ENCODE measurements at places on chromosomes 1 and 21.

- no peak for DNase-seq
Measured at GRCh38 chr1:234533034-234533891, 54.3 kb upstream of the TARBP1 start.

DNA sequence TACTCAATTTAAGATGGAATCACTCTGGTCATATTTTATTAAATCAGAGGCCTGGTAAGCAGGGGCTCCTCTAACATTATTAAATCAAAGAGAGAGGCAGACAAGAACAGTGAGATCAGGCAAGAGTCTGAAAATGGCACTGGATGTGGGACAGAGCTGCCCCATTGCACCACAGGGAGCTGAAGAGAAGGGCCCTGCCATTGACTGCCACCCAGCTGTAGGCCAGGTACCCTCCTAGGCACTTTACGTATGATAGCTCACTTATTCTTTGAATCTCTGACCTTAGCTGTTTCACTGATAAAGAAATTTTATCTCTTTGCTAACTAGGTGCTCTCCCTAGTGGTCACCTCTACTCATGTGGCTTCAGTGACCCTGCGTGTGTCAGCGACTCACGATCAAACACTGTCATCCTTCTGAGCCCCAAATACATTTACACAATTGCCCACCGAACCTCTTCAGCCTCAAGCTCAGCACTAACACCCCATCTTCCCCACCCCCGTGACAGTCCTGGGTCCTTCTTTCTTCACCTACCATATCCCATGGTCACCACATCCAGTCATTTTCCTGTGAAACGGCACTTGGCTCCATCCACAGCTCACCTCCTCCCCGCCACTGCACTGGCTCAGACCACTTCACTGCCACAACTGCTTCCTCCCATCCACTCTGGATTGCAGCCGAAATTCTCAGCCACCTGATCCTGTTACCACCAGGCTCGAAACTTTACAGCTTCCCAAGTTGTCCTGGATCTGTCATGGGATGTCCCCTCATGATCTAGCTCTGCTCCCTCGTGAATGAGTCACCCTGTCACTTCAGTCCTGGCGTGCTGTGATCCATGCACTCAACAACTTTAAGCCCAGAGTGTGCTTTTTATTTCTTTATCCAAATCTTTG is 97.3 kb upstream of the SYT6 start:
- DNase-seq, result no peak

DNA sequence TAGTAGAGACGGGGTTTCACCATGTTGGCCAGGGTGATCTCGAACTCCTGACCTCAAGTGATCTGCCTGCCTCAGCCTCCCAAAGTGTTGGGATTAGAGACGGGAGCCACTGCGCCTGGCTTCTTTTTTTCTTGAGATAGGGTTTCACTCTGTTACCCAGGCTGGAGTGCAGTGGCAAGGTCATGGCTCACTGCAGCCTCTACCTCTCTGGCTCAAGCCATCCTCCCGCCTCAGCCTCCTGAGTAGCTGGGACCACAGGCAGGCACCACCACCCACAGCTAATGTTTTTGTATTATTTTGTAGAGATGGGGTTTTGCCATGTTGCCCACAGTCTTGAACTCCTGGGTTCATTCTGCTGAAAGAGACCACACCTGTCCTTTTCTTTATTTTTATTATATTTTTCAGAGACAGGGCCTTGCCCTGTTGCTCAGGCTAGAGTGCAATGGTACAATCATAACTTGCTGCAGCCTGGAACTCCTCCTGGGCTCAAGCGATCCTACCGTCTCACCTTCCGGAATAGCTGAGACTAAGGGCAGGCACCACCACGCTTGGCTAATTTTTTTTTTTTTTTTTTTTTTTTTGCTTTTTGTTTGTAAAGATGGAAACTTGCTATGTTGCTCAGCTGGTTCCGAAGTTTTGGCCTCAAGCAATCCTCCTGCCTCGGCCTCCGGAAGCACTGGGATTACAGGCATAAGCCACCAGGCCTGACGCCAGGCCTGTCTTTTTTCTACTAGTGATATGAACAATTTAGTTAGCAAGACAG is 3.1 kb downstream of the LMNA start:
- no peak for DNase-seq

DNA sequence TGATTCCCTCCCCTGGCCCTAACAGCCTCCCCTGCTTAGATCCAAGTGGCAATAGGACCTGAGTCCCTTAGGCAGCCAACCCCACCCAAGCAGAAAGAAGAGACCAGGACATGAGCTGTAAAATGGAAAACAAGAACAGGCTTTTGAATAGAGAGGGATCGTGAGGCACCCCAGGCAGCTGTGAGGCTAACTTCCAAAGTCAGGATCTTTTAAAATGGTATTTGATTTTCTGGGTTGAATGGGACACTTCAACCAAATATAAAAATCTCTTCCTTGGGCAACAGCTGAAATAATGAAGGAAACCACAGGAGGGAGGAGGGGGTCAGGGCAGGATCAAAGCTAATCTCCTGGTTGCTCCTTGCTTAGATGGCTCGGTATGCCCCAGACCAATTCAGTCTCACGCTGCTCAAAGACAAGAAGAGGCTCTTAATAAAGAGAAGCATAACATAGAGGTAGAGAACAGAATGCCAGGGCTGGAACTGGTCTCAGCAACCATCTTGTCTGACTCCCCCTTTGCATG is 28.6 kb upstream of the AVPR1B start:
- DNase-seq, result no peak

DNA sequence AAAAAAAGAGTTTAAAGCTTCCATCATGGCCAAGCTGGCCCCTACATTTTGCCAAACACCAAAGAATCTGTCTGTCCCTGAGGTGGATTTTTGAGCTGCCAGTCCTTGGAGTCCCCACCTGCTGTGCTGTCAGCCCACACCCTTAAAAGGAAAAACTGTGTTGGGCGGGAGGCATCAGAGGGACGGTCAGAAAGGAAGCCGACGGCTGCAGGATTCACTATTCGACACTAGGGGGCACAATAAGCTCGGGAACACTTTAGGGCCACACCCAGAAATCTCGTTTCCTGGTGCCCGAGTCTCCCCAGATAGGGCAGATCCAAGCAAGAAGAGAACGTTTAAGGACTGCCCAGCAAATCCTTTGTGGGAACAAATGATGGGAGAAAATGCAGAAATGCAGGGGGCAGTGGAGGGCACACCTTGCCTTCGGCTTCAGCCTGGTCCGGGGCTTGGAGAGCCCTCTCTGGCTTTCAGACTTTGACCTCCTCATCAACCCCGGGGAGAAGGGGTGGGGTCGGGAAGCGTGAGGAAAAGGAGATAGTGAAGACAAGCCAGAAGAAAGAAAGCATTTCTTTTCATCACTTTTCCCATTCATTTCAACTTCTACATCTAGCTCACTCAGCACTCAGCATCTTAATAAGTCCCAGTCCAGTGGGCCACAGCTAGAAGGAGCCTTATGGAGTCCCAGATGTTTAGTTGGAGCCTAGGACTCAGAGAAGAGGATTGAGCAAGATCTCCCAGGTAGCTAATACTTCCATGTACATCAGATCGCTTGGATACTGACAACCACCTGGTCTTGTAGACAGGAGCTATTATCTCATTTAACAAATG is 5.0 kb upstream of the CTTNBP2NL start:
- DNase-seq, result peak; percentile 64

GRCh38 chr1:55970526-55971110 is 608.7 kb downstream of the PLPP3 start:
- no peak for DNase-seq

GRCh38 chr1:150182247-150182646 is 32.5 kb downstream of the PLEKHO1 start:
- DNase-seq, result no peak

DNA sequence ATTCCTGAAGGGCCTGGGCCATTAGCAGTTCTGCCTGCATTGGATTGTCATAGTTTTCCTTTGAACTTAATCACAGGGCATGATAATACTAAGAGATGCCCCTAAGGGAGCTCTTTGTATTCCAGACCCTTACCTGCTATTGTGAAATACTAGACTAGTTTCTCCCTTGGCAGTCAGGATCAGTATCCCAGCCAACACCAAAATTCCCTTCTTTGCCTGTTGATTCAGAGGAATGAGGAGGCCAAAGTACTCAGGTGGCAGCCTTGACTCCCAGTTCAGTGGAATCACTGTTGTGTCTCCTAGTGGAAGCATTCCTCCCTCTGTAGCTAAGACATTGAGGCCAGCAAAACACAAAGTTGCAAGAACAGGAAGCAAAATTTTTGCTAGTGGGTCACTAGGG is 20.7 kb downstream of the SLAMF7 start:
- no peak for DNase-seq

GRCh38 chr1:27145934-27146354 is 9.0 kb downstream of the SLC9A1 start:
- DNase-seq, result no peak

- DNase-seq, result no peak
Measured at GRCh38 chr1:58255192-58255591, 291.3 kb downstream of the OMA1 start.

DNA sequence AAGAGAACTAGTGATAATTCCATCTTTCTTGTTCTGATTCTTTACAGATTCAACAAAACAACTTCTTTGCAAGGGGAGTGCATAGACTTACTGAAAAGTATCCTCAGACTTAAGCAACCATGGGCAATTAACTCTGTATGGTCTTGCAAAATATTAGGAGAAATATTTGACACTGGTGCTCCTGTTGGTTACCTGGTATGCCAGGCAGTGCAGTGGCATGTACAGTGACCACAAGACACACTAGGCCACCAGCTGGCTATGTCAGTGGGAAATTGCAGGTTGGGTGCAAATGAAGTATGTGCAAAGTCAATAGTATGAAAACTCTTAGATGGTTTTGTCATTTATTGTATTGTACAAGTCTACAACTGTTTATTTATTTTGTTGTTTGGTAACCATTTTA is 34.5 kb downstream of the EPS15 start:
- DNase-seq, result no peak

- DNase-seq, result no peak
Measured at GRCh38 chr1:36128126-36128904, 3.3 kb upstream of the COL8A2 start.

DNA sequence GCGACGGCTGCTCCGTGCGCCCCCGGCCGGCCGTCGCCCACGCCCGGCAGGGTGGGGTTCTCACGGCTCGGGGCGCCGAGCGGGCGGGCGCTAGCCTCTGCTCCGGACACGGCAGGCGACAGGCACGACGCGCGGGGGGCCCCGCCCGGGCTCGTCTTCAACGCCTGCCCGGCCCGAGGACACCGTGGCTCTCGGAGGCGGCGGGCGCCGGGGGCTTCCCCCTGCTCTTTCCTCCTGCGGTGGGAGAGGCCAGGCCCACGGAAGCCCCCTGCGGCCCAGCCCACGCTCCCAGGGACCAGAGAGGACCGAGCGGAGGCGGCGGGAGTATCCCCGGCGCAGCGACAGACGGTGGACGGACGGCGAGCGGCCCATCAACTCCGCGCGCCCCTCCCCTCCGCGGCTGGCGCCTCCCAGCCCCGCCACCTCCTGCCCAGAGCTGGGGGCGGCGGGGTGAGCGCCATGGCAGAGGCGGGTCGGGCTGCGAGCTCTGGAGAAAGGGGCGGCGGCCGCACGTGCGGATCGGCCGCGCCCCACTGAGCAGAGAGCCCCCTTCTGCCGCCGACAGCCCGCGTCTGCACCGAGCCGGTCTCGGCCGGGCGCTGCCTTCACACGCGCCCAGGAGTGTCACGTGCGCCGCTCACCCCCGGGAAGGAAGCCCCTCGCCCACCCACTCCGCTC is at the start of the genes SHE and TDRD10:
SHE (minus strand) TSS at position 347 of the 678 bp plus-strand sequence. CDS start 386 bp downstream, outside the sequence.
TDRD10 (plus strand) TSS at position 154 of the 678 bp plus-strand sequence. CDS start 4,685 bp downstream, outside the sequence.
- no peak for DNase-seq

DNA sequence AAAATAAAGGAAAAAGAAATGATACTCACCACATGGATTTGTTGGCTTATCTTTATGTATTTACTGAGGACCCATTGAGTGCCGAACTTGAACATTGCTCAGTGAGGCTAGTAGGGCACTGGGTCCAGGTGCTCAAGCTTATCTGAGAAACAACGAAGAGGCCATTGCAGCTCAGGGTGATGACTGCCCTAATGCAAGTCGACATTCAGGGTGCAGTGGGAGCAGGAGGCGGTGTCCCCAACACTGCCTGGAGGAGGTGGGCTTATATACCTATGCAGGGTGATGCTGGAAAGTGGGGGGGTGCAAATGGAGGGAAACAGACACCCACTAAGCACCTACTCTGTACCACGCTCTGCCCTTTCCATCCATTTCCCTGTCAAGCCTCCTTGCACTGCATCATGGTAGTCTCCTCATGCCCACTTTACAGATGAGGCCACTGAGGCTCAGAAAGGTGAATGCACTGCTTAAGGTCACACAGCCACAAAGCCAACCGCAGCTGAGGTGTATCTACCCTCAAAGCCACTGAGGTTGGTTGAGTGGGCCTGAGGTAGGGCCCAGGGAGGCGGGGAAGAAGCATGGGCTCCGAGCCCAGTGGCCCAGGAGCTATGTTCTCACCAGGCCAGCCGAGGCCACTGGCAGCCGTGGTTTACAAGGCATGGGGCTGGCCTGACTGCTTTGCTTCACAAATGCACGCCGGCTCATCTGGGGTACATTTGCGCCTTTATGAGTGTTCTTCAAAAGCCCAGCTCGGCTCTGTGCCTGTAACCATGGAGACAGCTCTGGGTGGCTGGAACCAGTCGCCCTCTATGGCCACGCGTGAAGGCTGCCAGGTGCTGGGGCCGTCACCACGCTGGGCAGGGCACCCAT is 103.8 kb downstream of the EPHB2 start:
- DNase-seq, result no peak

- no peak for DNase-seq
Measured at GRCh38 chr1:92324784-92325183, 25.9 kb downstream of the RPAP2 start.

DNA sequence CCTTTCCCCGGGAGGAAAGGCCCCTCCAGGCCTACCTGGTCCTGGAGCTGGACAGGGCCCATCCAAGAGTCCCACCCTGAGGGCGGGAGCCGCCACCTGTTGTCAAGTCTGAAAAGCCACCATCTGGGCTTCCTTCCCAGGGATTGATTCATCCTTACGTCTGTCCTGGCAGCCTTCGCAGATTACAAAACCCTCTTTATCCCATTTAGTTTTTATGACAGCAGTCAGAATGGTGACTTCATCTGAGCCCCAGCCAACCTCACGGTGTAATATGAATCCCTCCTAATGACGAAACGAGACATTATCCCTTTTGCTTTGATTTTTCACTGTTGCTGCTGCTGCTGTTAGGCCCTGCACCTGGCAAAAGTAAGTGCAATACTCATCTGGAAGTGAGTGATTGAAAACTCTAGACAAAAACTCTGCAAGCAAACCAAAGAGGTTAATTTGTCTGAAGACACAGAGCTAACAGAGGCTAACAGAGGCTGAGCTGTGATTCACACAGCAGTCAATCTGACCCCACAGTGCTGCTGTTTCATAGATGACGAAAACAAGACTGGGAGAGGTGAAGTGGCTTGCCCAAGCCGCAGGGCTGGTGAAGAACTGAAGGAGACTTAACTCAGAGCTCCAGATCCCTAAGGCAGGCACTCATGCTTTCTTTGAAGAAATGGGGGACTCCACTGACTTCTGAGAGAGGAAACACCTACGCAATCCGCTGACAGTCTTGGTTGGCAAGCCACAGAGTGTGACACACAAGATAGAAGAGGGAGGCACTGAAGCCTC is 30.0 kb upstream of the S100A7 start:
- no peak for DNase-seq
